GM12865 (cell line): ENCODE measurements at places on chromosomes 13 and 19.

DNA sequence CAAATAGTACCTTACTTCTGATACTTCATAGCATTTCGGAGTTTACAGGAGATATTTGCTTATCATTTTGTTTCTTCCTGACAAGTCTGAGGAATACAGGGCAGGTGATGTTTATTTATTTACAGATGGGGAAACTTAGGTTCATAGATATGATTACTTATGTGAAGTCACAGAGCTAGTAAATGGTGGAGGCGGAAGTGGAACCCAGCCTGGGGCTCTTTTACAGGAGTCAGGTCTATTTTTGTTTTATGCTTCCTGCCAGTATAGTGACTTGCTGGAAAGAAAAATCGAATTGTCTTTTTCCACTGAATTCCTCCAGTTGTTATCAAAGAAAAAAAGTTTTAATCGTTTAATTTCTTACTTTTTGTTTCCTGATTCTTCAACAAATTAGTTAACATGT, 66.5 kb downstream of the DGKH start:
- no peak for DNase-seq

- no peak for DNase-seq
These were observed 127.5 kb upstream of the KLF5 start for GRCh38 chr13:72931311-72931710.

GRCh38 chr19:3515891-3516422, 9.8 kb downstream of the FZR1 start:
- DNase-seq, result no peak

DNA sequence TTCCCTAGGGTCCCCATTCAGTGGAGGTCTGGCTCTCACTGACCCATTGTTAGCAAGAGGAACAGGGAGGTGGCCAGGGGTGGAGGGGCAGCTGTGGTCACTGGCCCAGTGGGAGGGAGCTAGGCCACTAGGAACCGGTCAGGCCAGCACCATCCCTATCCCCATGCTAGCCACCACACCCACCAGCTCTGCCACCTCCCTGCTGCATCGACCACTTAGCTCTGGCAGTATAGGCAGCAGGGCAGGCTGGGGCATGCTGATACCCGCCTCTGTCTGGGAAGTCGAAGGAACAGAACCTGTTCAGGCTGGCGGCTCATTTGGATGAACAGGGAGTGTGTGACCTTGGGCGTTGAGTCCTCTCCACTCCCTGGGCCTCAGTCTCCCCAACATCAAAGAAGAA, 4.7 kb downstream of the PPP1R13L start:
- no peak for DNase-seq

DNA sequence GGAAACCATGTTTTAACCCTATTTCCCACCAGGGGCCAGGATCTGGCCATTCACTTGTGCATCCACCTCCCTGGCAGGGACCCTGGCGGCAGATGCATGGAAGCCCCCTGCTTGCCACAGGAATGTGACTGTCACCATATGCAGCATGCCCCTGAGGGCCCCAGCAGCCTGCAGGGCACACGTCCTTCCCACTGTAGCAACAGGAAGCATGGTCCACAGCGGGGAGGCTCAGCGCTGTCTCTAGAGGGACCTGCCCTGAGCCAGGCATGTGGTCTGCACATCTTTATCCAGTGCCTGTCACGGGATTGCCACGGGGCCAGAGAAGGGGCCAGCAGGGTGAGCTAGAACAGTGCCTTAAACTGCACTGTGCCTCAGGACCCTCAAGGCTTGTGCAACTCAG, 34.9 kb upstream of the MCF2L start:
- DNase-seq, result no peak

- peak; percentile 67 for DNase-seq
These were observed 1.5 kb upstream of the CEACAM5 start for GRCh38 chr19:41706741-41707501.

- no peak for DNase-seq
These were observed 91.9 kb upstream of the MBNL2 start for GRCh38 chr13:97130190-97130589.
